BJ (cell line): ENCODE measurements at places on chromosomes 1 and 21. TPM values are rescaled to one million over a fixed set of nuclear protein-coding genes. Genes with fewer than 3 reads are reported as not detected.

ARHGEF19 gene
- polyA plus RNA-seq, result 8.0 and 11.6 TPM in 2 replicates

DNA sequence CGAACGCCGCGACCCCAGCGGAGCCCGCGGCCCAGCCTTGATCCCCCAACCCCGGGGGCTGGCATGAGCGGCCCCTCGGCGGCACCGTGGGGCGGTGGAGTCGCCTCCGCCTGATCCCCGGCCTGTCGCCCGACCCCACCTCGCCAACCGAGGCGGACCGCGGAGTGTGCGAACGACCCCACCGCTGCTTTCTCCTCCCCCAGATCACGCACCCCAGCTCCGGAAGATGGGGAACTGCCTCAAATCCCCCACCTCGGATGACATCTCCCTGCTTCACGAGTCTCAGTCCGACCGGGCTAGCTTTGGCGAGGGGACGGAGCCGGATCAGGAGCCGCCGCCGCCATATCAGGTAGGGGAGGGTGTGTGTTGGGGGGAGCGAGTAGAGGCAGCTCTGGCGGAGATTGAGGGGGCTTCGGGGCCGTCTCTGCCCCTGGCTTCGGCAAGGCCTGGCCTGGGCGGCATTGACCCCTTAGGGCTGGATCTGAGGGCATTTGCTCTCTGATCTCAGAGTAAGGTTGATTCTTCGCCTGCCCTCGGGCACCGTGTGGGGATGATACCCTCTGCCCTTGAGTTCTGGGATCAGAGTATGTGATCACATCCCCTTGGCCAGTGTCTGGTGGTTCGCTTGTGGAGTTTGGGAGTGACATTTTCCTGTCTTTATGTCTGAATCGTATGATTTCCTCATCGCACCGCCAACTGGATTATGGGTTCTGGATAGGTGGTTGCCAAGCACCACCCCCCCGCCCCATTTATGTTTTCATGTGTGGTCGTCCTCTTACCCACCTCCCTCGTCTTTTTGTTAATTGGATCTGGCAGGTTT is 668 bp downstream of the RNF11 start:
- DNase-seq, result no peak

- no peak for DNase-seq
Observed at GRCh38 chr1:58596631-58597052, 19.6 kb upstream of the TACSTD2 start.

CRYAA gene
- not detected in 2 replicates for polyA plus RNA-seq

VSIG8 gene
- polyA plus RNA-seq, result not detected in 2 replicates

DNA sequence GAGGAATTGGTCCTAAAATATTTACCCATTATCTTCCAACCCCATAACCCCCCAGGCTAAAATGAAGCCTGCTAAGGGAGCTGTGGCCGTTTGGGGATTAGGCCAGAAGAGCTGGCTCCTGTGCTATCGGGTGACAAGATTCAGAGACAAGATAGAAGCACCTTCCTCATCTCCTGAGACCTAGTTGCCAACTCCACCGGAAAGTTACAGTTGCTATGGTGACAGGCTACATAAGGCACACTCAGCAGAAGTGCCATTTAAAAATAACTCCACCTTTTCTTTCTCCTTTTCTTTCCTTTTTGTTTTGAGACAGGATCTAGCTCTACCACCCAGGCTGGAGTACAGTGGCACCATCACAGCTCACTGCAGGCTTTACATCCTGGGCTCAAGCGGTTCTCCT is 43.6 kb upstream of the ROR1 start:
- DNase-seq, result no peak

DNA sequence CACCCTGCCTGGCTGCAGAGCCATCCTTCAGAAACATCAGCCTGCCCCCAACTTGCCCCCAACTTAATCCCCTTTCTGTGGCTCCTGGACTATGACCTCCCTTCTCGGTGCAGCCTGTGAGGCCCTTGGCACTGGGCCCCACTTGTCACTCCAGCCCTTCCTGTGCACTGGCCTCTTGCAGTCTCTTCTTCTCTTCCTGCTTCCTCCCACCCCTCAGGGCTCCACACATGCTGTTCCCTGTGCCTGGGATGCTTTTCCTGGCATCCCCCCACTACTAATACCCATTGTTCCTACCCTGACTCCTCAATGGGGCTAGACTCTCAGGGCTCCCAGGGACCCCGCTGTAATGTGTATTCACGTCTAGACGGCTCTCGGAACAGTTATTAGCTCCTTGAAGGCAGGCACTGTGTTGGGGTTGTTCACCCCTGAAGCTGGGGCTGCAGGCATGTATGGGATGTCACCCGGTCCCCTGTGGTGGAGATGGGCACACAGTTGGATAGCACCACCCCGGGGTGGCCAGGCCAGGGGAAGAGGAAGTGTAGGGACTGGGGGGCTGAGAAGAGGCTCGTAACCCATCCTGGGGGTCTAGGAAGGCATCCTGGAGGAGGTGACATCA is 4.5 kb downstream of the LDLRAD1 start:
- no peak for DNase-seq

DNA sequence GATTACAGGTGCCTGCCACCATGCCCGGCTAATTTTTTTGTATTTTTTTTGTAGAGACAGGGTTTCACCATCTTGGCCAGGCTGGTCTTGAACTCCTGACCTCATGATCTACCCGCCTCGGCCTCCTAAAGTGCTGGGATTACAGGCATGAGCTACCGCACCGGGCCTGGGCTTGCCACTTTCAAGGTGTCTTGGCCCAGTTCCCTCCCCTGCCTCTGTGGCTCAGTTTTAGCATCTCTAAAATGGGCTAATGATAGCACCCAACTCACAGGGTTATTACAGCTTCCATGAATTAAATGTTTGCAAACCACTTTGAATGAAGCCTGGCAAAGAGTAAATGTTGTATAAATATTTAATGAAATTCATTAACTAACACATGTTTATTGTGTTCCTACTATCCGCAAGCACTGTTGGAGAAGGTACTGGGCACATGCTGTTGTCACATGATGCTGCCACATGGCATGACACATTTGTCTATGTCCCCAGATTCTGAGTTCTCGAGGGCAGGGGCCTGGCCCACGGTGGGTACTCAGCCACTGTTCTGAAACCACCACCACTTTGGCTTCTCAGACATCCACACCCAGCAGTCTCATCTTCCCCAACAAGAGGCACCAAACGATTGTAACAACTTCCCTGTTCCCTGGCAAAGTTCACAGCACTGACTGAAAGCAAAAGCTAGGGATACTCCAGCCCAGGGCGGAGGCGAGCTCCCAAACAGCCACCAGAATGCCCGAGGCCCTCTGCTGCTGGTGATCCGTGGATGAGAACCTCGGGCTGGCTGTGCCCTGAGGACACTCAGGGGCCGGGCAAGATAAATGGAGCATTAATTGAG is 9.7 kb downstream of the IFFO2 start:
- DNase-seq, result no peak

- no peak for DNase-seq
Observed at GRCh38 chr1:57824535-57824934, 400.7 kb upstream of the DAB1 start.

- no peak for DNase-seq
Observed at GRCh38 chr1:175774921-175775320, 31.5 kb upstream of the TNR start.
